Fibroblast of upper back skin (primary cell): ENCODE measurements at places on chromosomes 16 and 17.

DNA sequence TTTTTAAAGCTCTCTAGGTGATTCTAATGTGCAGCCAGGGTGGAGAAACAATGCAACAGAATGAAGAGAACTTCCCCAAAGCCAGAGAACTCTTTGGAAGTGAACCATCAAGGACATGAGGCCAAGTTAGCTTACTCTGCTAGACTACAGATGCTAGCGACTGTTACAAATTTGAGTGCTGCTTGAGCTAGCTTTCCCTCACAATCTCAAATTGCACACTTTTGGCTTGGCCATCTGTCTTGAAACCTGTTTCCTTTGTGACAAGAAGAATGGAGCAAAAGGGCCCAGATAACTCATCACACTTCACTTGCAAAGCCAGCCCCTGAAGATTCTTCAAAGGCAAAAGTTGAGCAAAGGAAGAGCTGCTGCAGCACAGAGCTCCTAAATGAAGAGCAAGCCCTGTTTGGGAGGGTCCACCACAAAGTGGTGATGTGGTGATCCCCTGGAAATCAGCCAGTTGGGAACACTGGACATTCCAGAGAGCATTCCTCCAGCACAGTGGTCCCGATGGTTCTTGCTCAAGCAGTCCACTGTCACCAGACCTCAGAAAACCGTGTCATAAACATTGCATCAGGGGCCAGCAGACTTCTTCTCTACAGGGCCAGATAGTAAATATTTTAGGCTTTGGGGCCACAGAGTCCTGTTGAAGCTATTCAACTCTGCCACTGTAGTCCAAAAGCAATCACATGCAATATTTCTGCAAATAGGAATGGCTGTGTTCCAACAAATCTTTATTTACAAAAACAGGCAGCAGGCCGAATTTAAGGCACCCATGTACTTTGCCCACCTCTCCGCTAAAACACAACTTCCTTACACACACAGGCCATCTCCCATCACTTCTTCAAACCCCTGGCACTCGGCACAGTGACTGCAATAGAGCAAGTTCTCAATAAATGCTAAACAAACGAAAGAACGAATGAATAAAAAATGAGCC lies 21.2 kb downstream of the SLC39A11 start:
- DNase-seq: peak; percentile 68

DNA sequence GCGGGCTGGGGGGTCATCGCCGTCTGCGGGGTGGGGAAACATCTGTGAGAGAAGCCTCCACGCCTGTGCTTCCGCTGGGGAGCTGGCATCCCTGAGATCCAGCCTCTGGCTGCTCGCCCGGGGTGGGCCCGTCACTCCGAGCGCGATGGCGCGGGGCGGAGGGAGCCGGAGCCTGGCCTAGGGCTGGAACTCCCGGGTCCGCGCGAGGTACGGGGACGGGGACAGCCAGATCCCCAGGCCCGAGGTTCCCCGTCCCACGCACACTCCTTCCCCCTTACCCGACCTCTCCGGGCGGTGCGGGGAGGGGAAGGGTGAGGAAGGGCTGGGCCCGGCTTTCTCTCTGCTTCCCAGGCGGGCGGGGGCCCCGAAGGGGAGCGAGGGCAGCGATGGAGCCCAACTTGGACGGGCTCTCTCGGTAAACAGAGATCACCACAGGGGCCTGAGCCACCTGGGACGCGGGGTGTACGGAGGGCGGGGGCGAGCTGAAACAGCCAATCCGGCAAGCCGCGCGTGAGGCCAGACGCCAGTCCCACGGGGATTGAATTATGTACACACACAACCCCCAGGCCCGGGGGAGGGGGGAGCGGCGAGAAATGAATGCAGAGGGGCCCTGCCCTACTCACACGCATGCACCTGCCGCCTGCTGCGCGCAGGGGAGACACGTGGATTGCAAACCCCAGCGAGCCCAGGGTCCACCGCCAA lies at the start of gene SLC16A11:
Gene SLC16A11, minus strand, starts transcription at position 596 of the 702 bp plus-strand sequence. Its CDS starts 579 bp downstream, at position 17.
- DNase-seq: peak; percentile 30

DNA sequence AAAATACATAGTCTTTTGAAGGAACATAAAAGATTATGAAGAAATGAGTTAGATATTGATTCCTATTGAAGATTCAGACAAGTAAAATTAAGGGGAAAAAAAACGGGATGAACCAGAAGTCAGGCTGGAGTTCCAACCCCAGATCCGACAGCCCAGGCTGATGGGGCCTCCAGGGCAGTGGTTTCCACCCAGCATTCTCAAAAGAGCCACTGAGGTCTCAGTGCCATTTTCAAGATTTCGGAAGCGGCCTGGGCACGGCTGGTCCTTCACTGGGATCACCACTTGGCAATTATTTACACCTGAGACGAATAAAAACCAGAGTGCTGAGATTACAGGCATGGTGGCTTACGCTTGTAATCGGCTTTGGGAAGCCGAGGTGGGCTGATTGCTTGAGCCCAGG lies 9.5 kb downstream of the STH start:
- no peak for DNase-seq

DNA sequence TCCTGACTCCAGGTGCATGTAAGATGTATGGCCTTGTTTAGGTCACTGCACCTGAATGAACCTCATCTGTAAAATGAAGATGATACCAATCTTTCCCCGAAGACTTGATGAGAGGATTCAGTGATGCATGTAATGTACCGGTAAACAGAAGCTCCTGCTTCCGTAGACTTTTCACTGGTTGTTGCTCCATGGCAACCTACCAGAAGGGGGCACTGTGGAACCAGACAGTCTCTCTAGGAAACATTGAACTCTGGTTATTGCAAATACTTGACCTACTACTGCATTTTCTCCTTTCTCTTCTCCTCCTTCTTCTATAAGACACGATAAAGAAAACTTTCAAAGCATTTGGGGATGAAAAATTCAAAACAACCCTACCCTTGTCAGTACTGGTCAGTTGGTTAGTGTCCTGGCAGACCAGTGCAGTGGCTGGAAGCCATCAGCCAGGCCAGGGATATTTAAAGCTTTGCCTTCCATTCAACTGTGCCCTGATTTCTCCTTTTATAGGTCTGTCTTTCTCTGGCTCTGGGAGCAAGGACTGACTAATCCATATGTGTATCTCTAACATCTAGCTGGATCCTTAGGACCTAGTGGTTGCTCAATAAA lies 667.4 kb upstream of the SALL1 start:
- DNase-seq: peak; percentile 45

- DNase-seq: no peak
Observed at GRCh38 chr17:6455321-6455705, 11.1 kb downstream of the PIMREG start.

- DNase-seq: no peak
Observed at GRCh38 chr17:49859991-49860953, 12.4 kb upstream of the TAC4 start.

DNA sequence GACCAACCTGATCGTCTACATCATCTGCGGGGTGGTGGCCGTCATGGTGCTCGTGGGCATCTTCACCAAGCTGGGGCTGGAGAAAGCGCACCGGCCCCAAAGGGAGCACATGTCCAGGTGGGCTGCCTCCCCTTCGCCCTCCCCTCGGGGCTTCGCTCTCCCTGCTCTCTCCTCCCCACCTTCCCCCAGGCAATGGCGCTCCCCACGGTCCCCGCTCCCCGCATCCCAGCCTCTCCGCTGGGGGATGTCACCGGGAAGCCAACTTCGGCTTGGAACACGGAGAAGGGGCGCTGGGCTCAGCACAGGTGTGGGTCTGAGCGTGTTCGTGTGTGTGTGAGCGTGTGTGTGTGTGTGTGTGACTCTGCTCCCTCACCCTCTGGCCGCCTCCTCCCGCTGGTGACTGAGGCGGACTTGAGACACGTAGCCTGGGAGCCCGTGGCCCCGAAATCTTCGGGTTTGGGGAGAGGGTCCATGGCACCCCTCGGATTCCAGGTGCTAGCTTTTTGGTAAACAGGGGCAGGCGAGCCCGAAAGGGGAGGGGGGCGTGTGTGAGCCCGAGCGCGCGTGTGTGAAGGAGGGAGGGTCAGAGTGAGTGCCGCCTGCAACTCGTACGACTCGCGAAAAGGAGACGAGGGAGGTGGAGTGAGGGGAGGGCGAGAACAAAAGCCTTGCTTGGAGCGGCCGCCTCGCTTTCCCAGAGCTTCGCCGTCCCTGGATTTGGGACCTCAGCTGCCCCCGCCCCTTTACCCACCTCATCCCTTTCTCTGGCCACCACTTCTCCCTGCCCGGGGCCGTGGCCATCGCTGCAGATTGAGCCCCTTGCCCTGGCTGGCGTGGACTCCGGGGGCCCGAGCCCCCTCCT lies 1.3 kb downstream of the SHISA9 start:
- DNase-seq: no peak

- no peak for DNase-seq
Observed at GRCh38 chr16:82709987-82710386, 83.2 kb downstream of the CDH13 start.

DNA sequence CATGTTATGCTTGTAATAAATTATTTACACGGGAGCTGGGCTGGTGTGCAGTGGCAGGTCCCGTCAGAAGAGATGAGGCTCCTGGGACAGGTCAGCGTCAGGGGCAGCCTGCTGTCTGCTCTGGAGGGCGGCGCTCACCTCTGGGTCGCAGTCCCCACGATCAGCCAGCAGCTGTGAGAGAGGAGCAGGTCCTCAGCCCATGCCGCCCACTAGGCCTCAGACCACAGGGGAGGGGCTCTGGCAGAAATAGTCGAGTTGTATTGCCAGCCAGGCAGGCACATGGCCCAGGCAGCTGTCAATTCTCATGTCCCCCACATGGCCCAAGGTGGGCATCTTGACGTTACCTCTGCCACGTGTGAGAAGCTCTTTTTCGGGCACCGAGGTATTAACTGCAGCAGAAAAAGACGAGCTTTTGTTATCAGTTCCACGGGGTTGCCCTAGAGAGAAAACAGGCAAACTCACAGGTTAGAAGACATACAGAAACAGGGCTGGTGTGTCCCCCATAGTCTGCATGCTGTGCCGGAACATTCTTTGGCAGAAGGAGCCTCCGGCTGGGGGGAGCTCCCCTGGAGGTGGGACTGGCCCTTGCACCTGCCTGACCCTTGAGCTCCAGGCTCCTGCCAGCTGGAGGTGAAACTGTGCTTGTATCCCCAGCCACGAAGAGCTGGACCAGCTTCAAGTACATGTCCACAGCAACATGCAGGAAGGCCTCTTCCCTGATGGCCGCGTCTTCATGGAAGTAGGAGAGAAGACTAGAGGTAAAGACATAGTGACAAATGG lies 17.4 kb downstream of the ZNF276 start:
- DNase-seq: no peak

DNA sequence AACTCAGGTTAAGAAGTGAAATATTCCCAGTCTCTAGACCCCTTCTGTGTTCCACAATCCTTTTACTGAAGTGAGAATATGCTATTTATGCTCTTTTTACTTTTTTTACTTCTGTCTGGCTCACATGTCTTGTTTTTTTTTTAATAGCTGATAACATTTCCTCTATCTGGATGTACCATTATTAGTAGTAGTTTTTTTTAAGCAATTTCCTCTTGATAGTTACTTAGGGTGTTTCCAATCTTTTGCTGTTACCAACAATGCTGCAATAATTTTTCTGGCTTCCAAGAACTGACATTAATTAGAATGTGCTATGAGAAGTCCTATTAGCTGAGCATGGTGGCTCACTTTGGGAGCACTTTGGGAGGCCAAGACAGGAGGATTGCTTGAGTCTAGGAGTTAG lies 32.0 kb downstream of the KSR1 start:
- DNase-seq: no peak

DNA sequence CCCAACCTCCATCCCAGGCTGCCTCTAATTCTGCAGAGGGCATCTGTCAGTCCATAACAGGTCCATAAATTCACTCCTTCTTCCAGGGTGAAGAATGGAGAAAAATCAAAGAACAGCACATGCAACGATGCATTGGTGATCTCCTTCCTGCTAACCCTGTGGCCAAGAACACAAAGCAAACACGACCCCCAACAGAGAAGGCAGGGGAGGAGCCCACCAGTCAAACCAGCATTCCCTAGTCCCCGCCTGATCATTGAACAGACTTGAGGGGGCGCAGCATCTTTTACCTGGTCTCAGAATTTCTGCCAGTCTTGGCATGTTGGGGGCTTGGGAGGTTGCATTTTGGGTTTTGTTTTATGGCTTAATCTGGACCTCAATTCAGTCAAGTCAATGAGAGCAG lies 476.0 kb downstream of the SLC39A11 start:
- DNase-seq: no peak

GRCh38 chr17:33169580-33170285 lies 123.4 kb downstream of the ASIC2 start:
- DNase-seq: peak; percentile 88

DNA sequence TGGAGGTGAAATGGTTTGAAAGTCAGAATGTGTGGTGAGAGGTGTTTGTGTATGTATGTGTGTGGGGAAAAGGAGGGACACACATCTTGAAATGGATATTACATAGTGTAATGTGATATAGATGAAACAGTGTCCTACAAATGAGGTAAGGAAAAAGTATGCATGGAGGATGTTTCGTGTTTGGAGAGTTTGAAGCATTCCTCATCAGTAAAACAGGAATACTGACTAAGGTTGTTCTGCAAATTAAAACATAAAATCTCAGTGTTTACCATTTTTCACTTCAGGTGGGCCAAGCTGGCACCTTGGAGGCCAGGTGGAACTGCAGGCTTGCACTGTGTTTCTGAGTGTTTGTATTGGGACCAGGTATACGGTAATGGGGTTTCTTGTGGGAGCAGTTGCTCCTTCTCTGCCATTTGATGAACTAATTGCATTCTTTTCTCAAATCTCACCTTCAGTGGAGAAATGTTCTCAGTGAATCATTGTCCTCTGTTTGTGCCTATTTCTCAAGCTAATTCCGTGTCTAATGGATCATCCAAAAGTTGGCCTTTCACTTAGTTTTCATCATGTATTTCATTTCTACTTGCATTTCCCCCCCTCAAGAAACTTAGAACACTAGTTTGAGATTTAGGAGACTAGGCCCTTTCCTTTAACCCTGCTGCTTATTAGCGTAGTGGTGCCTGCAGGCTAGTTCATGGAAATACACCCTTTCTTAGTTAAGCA lies 8.2 kb upstream of the TBKBP1 start:
- DNase-seq: no peak

DNA sequence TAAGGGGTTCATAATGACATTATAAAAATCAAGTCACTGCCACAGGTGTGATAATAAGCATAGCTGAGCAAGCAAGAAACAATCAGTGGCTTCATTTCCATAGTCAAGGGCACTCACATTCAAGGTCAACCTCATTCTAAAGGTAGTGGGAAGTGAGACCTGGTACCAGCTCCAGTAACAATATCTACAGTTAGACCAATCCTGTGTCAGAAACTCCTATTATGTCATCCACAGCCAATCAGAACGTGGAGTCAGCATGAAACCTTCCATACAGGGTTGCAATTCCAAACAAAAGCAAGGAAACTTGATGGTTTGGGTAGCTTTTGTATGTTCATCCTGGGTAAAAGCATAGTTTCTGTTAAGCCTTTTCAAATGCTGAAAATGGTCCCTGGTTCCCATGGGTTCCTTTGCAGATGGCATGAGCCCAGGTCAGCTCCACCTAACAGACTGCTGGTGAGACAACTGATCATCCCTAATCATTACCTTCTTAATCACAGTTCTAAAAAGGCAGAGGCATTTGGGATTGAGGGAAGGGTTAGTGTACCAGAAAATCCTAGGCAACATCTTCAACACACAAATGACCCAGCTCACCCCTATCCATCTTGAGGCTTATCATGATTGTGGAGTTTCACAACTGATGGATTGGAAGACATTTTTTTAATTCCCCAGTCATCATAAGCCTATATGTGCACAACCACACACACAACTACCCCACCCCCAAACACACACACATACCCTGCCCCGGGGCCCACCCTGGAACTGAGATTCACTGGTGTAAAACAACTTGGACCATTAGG lies 30.4 kb downstream of the TEX2 start:
- no peak for DNase-seq

GRCh38 chr17:61401389-61402072 lies 1.9 kb downstream of the TBX2 start:
- DNase-seq: no peak
